ENCODE measurements at places on chromosomes 3 and 15.

DNA sequence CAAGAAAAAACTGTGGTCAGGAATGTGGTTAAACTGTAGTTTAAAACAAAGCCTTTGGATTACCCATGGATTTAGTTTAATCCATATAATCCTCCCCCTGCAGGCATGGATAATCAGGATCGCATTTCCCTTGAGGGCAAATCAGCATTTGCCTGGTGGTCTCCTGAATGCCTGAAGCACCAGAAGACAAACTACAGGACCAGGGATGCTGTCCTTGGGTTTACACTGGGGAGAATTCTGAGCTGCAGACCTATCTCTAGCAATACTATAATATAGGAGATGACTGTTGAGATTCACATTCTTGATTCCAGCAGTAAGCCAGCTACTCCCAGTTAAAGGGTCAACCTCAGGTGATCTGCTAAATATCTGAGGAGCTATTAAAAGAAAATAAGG lies 10.6 kb downstream of the PIK3CB start:
- no peak for DNase-seq

- no peak for DNase-seq
These were observed 76.5 kb upstream of the ARHGEF26 start for GRCh38 chr3:154044671-154045070.

DNA sequence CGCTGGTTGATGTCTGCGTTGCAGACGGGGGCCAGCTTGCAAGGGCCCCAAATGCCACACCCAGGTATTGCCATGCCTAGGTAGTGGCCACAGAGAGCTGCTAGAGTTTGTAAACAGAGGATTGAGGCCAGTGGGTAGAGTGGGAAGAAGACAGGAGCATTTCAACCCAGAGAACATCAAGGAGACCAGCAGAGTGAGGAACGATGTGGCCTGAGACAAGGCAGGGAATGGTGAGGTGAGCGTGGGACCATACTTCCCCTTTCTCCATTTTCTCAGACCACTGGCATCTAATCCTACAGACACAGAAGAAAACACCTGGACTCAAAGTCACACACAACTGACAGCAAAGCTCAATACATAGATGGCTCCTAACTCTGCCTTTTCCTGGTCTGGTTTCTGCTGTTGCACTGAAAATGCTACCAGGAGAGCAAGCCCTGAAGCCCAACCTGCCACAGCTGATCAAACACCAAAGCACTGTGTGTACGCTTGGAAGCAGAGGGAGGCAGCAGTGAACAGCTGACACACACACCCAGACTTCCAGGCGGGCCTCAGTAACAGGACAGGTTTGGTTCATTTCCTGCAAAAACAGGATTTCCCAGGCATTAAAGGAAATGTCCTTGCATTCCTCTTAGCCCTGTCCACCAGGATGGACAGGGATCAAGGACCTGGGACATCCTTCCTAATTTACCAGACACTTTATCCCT lies 1.6 kb downstream of the FAM174B start:
- DNase-seq = no peak

DNA sequence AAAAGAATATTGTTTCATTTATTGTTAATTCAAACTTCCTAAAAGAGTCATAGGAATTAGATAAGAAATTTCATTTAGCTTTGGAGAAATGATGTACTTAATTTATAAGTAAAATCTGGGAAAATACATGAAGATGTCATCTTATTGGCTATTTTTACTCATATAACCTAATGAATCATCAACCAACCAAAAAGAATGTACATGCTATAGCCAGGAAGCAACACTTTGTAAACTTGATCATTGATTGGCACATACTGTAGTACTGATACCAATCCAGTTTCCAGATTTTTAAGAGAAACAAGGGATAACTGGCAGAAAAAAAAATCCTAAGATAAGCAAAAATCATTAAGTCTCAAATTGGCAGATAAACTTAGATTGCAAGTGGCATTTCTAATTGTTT lies 207.9 kb upstream of the CDIN1 start:
- DNase-seq = no peak

DNA sequence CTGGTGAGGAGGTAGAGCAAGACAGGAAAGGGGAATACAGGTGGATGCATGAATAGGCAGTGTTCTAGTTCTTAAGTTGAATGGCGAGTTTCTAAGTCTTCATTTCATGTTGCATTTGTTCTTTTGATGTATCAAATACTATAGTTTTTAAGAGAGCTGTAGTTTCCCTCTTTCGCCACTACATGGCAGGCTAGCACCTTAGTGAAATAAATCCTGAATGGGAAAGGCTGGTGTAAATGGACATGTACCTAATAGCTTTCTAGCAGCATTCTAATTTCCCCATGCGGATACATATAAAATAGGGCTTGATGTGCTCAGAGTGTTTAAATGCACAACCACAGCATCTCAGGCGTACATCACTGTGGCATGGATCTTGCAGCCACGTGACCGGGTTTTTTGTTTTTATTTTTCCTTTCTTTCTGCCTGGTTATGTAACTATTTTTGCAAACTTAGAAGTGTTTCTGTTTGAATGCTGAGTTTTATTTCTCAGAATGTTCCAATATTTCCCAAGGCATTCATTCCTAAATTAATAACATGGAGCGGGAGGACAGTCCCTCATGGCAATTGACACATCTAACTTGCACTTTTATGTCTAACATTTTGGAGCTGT lies 23.5 kb upstream of the CLN6 start:
- peak; percentile 54 for DNase-seq

DNA sequence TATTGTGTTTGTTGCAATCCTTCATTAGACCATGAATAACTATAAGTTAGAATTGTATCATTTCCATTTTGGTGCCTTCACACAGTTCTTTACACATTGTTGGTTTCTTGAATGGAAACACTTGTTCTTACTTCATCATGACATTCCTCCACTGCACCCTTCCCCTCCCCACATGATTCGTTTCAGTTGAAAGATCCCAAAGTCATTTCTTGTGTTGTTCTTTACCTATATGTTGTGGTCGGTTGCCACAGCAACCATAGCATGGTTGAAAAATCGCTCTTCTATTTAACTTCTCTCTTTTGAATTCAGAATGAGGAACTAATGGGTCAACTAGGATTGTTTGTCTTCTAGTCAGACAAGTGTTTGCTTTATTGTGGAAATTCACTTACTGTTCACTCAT lies 103.3 kb downstream of the IL1RAP start:
- peak; percentile 20 for DNase-seq

DNA sequence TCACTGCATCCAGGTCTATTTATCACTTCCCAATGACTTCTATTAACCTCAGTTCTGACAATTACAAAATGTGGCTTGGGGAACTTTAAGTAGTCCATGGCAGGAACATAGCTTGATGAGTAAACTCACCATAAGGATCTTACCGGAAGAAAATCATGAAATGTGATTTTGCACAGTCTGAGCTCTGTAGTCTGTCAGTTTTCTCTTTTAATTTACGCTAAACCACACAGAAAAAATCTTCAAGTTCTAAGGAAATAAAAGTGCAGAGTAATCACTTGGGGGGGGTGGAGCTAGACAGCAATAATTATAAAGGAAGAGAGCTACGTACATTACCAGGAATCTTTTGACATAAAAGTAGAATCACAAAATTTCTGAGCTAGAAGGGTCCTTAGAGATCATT lies 9.2 kb downstream of the TBC1D5 start:
- DNase-seq = no peak
